Forelimb muscle (tissue), 1 donor: ENCODE measurements at places on chromosomes 2 and 18.

- no peak for DNase-seq
Measured at GRCh38 chr2:216857131-216857550, 2.7 kb downstream of the TNP1 start.

- no peak for DNase-seq
Measured at GRCh38 chr2:24360963-24361330, 611 bp upstream of the ITSN2 start.

DNA sequence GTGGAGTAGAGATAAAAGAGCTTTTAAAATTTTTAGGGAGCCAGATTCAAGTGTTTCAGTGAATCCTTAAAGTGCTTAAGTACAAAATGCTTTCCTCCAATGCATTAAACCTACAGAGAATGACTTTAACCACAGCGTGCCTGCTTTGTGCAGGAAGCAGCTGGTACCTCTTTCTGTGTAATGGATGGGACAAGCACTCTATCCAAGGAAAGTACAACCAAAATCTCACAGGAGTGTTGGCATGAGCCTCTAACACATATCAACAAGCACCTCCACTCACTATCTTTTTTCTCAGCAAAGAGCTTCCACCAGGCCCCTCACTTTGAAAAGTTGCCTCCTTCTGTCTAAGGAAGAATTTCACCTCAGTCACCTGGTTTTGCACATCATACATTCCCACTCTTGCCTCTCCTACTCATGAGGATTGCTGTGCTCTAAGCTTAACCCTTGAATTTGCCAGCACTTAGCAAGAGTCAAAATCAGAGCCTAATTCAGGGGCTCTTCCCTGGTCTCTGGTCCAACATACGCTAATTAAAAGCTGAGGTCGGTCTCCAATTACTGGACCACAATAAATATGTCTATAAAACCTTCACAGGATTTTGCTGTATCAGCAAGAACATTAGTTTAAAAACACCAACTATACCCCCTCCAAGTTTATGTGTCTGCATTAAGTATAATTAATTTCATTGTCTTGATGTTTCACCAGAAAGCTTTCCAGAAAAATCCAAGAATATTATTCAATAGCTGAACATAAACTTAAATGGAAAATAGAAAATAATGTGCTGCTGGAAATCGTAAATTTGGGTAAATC, 68.9 kb downstream of the ZNF521 start:
- DNase-seq, result no peak

DNA sequence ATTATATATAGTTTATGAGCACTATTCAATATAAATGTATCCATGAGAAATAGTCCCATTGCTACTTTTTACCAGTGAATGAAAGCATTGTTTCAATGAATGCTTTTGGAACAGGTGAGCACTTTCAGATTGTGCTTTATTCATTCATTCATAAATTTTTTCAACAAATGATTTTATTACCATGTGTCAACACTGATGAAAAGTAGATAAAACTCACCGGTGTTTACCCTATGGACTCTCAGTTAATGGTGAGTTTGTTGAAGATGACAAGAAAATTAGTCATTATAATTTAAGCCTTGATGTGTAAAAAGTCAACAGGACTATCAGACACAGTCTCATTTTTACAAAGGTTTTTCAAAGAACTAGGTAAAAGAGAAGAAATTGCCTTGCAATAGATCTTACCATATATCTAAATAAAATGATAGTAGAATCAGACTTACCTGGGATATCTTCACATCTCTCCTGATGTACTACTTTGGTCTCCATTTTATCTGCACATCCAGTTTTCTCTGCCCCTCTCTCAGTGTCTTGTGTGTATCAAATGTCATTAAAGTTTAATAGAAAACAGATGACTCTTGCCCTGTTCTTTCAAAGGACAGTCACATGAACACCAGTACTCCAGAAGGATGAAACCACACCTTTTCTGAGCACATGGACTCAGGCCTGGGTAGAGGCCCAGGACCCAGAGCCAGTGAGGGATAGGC, 325.3 kb upstream of the RND3 start:
- DNase-seq, result no peak

DNA sequence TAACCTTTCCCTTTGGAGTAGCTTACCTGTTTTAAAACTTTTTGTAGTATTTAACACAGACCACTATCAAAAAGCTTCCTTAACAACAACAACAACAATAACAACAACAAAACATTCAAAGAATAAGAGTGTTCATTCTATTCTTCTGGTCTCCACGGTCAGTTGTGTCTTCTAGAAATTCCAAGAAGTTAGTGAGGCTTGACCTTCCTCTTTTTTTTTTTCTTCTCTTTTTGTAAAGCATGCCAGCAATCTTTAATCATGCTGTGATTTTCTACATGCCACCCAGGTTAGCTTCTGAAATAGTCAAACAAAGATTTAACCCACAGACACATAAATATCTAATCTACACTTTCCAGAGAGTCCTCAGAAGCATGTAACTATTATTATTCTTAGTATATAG, 28.4 kb upstream of the KLHL14 start:
- DNase-seq, result no peak

DNA sequence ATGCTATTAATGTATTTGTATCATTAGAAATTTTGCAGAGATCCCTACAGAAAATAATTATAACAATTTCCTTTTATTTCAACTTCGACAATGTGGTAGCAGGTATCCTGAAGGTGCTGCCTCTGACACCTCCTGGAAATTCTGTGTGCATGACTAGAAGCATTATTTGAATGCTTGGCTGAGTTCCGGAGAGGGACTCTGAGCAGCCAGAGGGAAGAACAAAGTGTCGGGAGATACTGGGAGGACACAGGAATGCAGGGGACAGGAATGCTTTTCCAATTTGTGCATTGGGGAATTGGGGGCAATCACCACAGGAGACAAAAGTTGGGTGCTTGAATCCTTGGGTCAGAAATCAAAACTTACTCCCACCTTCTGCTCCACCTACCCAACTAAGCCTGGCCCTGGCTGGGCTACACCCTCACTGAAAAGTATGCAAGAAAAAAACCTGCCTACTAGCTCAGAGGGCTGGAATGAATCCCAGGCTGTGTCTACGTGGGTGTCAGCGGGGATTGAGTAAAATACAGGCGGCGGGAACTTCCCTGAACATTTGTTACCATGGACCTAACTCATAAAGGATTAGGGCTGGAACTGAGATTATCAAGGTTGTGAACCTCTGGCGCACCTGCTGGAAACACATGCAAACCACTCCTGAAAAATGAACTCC, 299.3 kb downstream of the SOX11 start:
- no peak for DNase-seq

DNA sequence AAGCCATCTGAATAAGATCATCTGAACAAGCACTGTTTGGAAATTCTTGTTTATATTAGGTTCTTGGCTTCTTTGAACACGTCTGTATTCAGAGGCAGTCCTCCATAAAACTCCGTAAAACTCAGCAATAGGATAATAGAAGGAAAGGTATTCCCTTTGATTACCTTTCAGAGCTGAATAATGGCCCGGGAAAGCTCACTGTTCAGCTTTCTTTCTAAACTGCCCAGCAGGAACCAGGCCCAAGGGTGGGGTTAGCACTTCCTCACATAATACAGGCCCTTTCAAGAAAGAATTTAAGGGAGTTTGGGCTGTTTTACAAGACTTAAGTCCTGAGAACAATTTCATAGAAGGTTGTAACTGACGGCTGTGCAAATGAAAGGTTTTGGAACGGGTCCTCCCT, 72.2 kb upstream of the PHLPP1 start:
- no peak for DNase-seq
